ENCODE measurements at places on chromosomes 6 and 20.

- DNase-seq = no peak
Measured at GRCh38 chr6:148750838-148751792, 4.3 kb downstream of the UST start.

DNA sequence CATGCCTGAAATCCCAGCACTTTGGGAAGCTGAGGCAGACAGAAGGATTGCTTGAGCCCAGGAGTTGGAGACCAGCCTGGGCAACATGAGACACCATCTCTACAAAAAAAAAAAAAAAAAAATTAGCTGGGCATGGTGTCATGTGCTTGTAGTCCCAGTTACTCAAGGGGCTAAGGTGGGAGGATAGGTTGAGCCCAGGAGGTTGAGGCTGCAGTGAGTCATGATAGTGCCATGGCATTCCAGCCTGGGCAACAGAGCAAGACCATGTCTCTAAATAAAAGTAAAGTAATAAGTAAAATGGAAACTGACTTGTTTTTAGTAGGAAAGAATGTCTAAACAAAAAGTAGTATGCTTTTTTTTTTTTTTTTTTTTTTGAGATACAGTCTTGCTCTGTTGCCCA, 240.7 kb downstream of the ARID1B start:
- DNase-seq = no peak

DNA sequence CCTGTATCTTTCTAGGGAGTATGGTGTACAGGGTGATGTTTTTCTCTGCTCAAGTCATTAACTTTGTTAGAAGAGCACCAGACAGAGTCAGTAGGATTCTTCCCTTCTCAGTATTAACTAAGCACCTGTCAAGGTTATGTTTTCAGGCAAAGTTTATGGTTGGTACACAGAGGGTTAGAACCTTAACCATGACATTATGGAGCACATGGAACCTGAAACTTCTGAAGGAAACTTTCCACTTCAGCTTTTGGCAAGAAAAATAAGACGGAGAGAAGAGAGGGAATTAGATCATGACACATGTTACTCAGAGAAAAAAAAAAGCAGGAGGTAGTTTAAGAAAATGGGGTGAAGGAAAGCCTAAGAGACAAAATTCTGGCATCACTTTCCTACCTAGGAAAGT, 112.9 kb upstream of the PDE7B start:
- DNase-seq = no peak

DNA sequence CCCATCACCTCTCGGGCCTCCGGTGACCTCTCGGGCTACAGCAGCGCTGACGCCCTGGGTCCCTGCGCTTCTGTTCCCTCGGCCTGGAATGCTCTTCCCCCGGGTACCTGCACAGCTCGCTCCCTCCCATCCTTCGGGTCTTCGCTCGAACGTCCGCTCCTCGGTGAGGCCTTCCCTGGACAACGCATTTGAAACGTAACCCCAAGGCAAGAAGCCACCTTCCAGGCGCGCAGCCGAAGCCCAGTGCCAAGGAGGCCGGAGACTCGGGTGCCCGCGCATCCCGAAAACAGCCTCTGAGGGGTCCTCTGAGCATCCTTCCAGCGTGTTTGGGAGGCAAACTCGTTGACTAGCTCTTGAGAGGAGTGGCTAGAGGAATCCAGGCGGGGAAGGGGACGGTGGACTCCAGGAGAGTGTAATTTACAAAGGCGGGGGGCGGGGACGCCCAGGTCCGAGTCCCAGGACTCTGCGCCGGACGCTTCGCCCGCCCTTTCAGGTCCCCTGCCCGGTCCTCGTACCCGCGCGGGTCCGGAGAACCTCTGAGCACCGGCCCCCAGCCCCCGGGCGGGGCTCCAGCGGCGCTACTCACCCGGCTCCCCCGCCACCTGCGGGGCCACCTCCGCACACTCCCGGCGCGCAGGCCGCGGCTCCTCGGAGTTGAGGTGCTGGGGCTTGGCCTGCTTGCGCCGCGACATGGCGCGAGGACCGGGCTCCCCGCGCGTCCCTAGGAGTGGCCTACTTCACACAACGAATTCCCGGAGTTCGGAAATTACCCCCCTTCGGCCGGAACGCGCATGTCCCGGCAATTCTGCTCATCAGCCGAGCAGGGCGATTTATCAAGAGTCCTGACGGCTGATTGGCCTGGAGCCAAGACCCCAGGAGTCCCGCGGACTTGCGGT, 86.8 kb downstream of the ZFP64 start:
- DNase-seq = peak; percentile 29

GRCh38 chr6:51578994-51579393, 508.4 kb downstream of the PKHD1 start:
- DNase-seq = no peak

DNA sequence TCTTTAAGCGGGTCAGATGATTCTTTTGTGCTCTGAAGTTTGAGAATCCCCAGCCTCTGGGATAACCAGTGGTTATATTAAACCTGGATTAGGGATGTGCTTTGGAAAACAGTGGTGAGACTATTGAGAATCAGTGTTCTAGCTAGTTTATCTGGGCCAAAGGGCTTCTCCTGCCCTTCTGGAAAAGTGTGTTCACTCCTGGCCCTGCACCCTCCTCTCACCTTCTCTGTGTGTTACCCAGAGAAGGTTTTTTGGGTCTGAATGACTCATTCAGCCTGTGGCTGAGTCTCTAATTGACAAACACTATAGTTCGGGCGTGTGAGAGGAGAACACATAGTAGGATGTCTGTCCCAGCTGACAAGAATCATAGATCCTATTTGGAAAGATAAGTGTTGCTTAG, 66.7 kb downstream of the LRRC1 start:
- DNase-seq = no peak

GRCh38 chr20:17533396-17533795, 2.2 kb upstream of the BFSP1 start:
- DNase-seq = no peak

DNA sequence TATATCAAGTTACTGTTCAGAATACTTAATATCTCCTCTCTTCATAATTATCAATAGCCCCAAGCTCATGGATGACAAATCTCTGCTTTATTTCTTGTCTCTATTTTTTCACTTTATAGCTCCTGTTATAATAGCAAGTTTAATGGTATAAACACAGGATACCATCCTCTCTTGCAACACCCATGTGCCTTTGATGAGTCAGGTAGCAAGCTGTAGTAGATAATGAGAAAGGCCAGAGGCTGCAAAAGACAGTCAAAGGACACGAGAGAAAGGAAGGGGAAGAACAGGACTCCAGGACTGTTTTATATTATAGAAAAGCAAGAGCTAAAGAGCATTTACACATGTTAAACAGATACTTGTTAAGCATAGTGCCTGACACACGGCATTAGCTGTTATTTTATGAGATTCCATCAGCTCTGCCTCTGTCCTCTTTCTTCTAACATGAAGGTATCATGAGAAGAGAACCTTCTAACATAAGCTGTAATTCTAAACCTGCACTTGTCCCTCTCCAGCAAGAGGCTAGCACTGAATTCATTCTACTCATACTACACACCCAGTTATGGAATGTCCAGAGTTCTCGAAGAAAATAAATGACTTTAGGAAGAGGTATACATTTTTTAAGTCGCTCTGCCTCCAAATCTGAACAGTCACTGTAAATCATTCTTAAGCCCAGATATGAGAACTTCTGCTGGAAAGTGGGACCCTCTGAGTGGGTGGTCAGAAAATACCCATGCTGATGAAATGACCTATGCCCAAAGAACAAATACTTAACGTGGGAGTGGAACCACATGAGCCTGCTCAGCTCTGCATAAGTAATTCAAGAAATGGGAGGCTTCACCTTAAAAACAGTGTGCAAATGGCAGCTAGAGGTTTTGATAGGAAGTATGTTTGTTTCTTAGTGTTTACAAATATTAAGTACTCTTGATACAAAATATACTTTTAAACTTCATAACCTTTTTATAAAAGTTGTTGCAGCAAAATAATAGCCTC, 45.0 kb downstream of the NT5E start:
- DNase-seq = peak; percentile 16

DNA sequence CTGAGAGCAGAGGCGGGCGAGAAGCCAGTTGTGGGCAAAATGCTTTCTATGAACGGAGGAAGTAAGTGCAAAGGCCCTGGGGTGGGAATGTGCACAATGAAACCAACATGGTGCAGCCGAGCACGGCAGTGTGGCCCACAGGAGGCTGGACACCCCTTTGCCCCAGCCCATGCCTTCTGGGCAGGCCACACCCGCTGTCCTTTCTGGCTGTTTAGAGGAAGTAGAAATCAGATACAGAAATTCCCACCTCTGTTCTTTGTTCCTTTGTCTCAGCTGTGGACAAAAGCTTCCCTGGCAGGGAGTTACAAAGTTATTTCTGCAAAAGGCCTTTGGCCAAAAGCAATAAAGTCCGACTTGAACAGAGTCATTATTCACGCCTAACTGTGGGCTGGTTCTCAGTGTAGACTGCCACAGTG, 11.9 kb downstream of the SULF2 start:
- DNase-seq = no peak

DNA sequence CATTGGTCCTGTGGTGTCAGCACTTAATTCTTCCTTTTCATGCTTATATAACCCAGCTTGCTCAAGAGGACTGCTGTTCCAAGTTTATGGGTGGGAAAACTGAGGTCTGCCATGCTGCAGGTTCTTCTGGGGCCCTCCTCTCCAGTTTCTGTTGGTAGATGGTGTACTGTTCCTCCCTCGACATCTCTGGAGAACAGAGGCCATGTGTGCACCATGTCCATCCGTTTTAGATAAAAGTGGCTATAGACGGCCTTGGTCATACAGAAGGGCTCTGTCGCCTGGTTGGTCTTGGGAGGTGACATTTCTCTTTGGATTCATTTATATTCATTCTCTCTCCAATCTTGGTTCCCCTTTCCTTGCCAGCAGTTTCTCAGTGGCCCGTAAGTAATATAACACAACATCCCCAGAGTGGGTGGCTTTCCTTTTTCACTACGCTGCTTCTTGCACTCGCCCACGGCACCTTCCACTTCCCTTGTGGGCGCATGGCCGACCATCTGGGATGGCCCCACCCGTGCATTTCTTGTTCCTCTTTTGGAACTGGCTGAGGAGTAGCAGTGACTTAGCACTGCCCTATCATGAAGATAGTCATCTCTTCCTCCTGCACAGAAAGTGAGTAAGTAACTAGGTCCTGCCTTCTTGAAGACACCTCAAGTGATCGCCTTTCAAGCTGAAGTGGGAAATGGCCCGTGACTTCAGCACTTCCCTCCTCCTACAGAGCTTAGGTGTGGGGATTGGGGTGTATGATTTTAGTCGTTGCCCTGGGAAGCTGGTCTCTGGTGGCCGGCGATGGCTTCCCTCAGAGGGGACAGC, 94.2 kb downstream of the RREB1 start:
- no peak for DNase-seq

GRCh38 chr6:143515061-143515760, 3.7 kb upstream of the FUCA2 start:
- peak; percentile 65 for DNase-seq

Measured in right lung (tissue), 10 donors.